ENCODE measurements at places on chromosomes 13 and 19.

DNA sequence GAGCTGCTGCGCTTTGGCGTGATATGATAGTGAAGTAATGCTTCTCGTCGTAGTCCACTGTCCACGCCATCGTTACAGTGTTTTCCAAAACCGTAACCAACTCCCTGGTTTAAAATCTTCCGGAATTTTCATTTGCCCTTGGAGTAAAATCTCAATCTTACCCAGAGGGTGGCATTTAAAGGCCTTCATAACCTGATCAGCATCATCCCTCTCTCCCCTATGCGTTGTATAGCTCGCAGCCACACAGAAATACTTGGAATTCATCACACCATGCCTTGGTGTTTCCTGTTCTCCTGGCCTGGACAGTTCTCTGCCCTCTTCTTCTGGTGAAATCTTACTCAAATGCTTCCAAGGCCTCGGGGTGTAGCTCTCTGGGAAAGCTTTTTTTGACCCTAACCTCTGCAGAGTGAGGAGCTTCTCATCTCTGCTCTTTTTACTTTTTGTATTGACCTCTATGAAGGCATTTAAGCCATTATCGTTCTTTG lies 839 bp downstream of the MPHOSPH8 start:
- no peak for DNase-seq

GRCh38 chr13:42607546-42607945 lies 33.6 kb downstream of the TNFSF11 start:
- no peak for DNase-seq

GRCh38 chr19:43446746-43447489 lies 18.5 kb downstream of the LYPD3 start:
- peak; percentile 76 for DNase-seq

GRCh38 chr13:114049026-114049425 lies 75.2 kb upstream of the C13orf46 start:
- peak; percentile 78 for DNase-seq

GRCh38 chr13:47901441-47901840 lies 99.6 kb downstream of the SUCLA2 start:
- DNase-seq: no peak

DNA sequence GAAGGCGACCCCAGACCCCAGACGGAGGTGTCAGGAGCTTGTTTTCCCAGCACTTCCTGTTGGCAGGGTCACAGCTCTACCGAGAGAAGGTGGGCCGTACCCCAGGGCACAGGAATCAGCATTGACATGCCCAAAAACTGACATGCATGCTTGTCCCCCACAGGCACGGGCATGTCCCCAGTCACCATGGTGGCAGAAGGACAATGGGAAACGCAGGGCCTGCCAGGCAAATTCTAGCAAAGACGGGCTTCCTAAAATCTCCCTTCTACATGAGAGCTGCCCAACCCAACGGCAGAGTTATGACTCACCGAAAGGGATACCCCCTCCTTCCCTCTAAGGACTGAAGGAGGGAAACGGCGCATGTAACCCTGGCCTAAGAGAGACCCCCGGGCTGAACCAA lies 18.5 kb downstream of the TSHZ3 start:
- no peak for DNase-seq

DNA sequence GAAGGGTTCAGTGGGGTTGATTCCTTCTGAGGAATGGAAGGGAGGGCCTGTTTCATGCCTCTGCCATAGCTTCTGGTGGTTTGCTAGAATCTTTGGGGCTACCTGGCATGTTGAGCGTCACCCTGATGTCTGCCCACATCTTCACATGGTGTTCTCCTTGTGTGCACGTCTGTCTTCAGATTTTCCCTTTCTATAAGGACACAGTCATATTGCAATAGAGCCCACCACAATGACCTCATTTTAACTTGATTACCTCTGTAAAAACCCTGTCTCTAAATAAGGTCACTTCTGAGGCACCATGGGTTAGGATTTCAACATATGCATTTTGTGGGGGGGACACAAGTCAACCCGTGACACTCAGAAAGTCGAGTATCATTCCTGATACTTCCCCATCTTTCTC lies 257.9 kb downstream of the COG6 start:
- DNase-seq: no peak

GRCh38 chr19:15091918-15092753 lies 10.1 kb downstream of the OR1I1 start:
- no peak for DNase-seq

- DNase-seq: peak; percentile 50
Observed at GRCh38 chr13:29707876-29708543, 112.5 kb upstream of the SLC7A1 start.

- DNase-seq: no peak
Observed at GRCh38 chr13:95039415-95039814, 261.8 kb downstream of the ABCC4 start.

DNA sequence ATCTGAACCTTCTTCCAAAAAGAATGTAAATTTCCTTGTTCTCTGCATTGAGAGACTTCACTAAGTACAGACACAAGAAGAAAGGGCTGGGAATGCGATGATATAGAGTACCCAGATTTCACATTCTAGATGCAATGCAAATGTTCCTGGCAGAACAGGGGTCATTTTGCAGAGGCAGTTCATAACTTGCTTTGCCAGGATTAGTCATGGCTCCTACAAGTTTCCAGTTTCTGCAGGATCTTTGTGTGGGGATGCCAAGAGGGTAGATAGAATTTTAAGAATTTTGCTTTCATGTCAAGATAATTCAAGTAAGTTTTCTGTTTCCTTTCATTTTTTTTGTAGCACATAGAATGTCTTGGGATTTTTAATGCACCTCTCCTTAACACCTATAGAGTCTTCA lies 181.2 kb downstream of the FGF9 start:
- no peak for DNase-seq

- peak; percentile 63 for DNase-seq
Observed at GRCh38 chr13:97234742-97235141, 12.6 kb downstream of the MBNL2 start.

GRCh38 chr19:55677572-55678028 lies 2.6 kb downstream of the EPN1 start:
- DNase-seq: no peak

- DNase-seq: no peak
Observed at GRCh38 chr13:51158880-51159518, 47.9 kb upstream of the C13orf42 start.

- DNase-seq: no peak
Observed at GRCh38 chr13:59710996-59711701, 452.6 kb downstream of the DIAPH3 start.

- no peak for DNase-seq
Observed at GRCh38 chr13:45537516-45537915, 72.8 kb downstream of the COG3 start.

DNA sequence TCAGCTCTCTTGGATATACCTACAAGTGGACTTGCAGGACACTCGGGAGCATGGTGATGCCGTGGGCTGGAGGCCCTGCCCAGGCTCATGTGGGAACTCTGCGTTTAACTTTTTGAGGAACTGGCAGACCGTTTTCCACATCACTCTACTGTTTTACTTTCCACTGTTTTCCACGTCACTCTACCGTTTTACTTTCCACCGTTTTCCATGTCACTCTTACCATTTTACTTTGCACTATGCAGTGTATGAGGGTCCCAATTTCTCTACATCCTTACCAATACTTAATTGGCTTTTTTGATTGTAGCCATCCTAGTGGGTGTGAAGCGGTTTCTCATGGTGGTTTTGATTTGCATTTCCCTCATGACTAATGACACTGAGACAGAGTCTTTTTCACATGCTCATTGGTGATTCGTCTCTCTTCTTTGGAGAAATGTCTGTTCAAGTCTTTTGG lies 40.5 kb downstream of the GATAD2A start:
- no peak for DNase-seq

Measured in mucosa of descending colon (tissue), 3 donors.